C1 segment of cervical spinal cord (tissue), 14 donors: ENCODE measurements at places on chromosomes 4 and X.

DNA sequence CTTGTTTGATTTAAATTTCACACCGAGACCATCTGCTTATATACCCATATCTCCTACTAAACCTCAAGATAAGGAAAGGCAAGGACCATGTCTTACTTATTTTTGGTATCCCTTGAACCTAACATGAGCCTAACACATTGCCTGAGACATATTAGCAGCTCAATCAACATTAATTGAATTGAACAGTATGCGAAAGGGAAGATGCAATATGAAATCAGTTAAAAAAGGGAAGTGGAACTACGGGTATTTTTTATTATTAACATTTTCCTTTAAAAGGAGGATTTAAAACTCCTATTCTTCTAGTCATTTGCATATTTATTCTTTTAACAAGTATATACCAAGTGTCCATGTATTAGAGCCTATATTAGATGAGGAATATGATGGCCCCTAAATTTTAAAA lies 197.0 kb downstream of the CAMK2D start:
- DNase-seq: no peak

- peak; percentile 4 for DNase-seq
Observed at GRCh38 chr4:38489924-38490639, 173.9 kb upstream of the KLF3 start.

DNA sequence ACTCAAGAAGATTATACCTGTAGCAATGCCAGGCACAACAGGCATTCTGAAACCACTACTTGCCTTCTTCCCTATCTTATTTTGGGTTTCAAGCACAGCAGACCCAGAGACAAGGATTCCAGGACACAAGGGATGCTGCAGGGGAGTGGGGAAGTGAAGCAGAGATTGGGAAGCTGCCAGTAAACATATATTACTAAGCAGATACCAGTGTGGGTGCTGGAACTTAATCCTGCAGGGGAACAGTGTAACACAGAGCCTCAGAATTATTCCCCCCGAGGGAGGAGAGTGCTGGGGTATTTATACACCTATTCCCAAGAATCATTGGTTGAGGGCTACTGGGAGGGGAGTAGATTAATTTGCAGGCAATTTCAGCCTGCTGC lies 33.3 kb upstream of the MAML3 start:
- no peak for DNase-seq

DNA sequence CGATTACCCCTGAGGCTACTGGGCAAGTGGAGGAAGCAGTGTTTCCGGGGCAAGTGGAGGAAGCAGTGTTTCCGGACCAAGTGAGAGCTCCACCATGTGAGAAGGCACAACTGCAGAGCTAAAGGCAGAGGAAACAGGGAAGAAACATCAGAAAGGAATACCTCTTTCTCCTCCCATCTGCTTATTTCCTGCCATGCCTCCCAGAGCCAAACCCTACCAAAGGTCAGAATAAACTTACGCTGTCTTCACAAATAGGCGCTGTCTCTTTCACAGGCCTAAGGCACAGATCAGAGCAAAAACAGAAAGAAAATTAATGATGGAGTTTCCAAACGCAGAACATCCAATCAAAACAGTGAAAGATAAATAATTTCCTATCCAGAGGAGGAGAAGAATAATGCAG lies 153.0 kb downstream of the ATOH1 start:
- DNase-seq: no peak

GRCh38 chrX:155262970-155263754 lies 1.1 kb downstream of the RAB39B start:
- no peak for DNase-seq

GRCh38 chrX:36983831-36984230 lies 24.3 kb upstream of the FAM47C start:
- no peak for DNase-seq

DNA sequence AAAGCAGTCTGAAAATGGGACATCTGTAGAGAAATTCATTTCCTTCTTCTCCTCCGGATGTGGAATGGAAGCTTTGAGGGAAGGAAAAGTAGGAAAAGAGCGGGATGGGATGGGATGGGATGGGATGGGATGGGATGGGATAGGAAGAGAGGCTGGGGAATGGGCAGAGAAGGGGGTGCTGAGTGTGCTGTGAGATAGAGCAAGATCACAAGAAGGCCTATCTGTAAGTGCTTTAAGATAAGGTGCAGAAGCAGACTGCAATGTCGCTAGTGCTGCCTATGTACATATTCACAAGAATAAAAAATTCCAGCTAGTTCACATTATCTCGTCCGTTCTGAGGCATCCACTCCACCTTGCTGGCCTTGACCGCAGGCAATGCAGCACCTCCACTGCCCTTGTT lies 86.2 kb downstream of the IRF2 start:
- DNase-seq: no peak

- no peak for DNase-seq
Observed at GRCh38 chr4:172648471-172648870, 520.1 kb upstream of the GALNT7 start.

DNA sequence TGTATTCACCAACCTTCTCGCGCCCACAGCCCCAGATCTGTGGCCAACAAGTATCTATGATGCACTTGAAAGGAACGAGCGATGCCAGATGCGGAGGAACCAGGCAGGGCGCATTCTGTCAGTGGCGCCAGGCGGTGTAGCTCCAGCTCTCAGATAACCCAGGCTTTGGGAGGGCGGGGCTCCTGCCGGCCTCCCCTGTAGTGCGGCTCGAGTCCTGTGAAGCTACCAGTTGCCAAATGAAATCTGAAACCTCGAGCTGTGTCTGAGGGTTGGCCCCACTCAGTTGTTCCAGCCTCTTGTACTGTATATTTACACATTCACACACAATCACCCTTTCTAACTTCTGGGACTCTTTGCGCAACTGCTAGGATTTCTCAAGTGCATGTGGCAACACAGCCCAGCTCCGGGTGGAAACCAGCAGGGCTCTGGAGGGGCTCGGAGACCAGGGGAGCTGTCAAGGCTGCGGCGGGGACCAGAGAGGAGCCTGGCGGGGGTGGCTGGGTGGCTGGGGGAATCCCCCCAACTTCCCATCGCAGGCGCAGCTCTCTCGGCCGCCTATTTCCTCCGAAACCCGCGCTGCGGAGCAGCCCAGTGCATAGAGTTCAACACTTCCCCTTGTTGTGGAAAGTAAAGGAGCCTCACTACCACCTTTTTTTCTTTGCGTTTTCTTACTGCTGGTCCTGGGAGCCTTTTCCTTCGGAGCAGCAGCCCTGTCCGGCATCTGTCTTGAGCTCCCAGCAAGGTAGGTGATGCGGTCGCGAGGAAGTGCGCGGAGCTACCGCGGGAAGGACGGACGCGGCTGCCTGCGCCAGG lies at the start of gene ARHGAP24:
Gene ARHGAP24 (plus strand): TSS at position 333 of the 813 bp plus-strand sequence.
- peak; percentile 58 for DNase-seq
